RWPE2 (cell line): ENCODE measurements at places on chromosomes 2 and 18.

GRCh38 chr18:37659906-37660305 lies 94.3 kb upstream of the CELF4 start:
- no peak for DNase-seq

DNA sequence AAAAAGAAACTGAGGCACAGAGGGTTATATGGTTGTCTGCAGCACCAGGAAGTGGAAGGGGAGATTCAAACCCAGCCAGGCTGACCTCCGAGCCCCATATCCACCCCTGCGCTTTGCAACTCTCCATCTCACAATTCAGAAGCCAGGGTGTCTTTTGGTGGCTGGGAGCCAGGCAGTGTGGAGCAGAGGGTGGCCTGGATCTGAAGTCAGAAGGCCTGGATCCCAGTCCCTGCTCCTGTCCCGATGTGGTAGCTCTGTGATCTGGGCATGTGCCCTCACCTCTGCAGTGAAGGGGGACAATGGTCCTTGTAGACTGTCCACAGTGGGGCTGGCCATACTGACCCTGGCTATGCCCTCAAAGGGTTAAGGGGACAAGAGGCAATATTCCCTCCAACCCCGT lies 57.0 kb downstream of the CIB4 start:
- DNase-seq, result no peak

GRCh38 chr2:215418064-215418963 lies 17.6 kb downstream of the FN1 start:
- DNase-seq, result no peak

DNA sequence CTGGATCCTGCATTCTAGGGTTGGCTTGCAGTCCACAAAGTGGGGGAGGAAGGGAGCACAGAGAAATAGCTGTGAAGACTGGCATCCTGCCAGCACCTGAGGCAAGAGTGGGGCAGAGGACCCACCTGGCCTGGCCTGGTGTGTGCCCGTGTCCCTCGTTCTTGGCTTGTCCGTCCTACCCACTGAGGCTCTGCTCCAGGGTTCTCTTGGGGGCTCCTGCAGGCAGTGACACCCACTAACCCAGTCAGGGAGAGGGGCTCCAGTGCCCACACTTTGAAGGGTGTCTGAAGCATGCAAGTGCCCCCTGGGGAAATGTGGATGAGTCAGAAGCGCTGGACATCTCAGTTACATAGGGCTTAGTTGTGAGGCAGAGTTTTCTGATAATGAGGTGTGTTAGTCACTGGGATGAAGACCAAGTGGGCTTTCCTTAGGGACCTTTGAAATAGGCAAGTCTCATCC lies 79.4 kb downstream of the SLC4A3 start:
- DNase-seq, result no peak

GRCh38 chr18:6543330-6543908 lies 128.7 kb upstream of the L3MBTL4 start:
- no peak for DNase-seq

GRCh38 chr2:231785822-231786176 lies 446 bp upstream of the COPS7B start:
- DNase-seq, result no peak

GRCh38 chr2:233053928-233054784 lies 6.0 kb upstream of the INPP5D start:
- no peak for DNase-seq

DNA sequence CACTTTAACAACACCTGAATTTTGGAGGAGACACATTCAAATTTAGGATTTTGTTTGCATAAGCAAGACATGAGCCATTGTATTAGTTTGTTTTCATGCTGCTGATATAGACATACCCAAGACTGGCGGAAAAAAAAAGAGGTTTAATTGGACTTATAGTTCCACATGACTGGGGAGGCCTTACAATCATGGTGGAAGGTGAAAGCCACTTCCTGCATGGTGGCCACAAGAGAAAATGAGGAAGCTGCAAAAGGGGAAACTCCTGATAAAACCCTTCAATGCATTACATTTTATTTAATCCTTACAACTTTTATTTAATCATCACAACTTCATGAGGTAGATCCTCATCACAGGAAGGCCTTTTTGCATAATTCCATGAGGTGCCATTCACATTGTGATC lies 242.0 kb upstream of the STON1 start:
- DNase-seq, result no peak

- no peak for DNase-seq
Observed at GRCh38 chr2:10161961-10162441, 39.5 kb downstream of the RRM2 start.

DNA sequence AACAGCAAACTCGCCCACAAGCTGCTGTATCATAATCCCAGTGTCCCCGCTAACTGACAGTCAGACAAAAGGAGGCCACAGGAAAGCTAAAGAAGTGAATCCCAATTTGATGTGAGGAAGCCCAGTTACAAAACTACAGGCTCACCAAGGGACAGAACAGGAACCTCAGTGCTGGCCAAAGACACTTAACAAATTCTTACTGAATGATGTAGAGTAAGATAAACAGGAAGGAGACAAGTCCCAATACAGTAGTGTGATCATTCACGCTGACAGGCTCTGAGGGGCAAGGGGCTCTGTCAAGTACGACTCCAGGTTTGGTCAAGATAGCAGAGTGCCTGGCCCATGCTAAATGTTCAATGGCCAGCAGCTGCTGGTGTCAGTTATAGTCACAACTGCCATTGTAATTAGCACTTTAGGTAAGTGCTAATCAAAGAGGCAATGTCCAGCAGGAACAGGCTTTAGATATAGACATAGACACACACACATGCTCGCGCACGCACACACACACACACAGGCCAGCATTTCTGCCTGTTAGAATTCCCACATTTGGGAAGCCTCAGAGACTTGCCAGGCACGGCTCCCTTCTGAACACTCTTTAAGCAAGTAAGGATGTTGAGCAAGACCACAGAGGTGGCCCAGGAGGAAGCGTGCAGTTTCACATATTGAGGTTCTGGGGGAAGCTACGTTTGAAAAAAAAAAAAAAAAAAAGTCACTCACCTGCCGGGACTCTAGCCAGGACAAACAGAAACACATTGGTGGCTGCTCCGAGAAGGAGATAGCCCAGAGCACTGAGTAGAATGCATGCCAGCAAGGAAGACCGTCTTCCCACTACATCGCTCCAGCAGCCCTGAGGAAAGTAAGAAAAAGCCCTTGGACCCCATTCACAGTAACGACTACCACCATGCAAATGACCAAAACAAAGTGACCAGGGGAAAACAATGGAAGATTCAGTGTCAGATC lies 35.4 kb upstream of the TMEM182 start:
- no peak for DNase-seq

DNA sequence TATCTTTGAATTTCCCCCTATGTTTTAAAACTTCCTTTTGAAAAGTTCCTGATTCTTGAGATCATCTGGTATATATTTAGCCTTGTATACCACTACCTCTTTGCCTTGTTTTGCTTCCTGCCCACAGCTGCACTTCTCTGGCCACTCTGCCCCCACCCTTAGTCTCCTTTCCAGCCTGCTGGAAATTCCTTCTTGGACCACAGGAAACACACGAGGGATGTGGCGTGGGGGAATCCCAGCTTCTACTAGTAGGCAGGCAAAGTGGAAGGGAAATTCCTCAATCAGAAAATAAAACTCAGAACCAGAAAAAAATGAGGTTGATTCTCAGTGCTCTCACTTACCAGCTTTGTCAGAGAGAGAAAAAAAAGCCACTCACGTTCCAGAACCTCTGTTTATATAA lies 13.4 kb downstream of the IL18RAP start:
- no peak for DNase-seq

DNA sequence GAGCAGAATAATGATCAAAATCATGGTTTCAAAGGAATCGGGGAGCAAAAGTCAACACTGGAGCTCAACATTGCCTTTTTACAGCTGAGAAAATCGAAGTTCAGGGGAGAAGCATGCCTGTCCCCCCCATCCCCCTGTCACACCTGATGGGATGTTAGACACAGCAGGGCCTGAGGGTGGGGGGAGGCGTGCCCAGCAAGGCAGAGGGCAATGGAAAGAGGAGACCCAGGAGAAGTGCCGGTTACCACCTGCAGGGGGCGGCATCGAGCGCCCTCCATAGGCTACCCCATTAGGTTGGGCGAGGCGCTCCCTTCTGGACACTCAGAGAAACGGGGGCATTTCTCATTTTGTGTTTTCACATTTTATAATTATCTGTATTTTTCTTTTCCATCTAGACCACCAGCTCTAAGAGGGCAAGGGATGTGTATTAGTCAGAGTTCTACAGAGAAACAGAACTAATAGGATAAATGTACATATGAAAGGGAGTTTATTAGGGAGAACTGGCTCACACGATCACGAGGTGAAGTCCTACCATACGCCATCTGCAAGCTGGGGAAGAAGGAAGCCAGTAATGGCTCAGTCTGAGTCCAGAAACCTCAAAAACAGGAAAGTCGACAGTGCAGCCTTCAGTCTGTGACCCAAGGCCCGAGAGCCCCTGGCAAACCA lies 271.3 kb downstream of the LRATD1 start:
- DNase-seq, result no peak

DNA sequence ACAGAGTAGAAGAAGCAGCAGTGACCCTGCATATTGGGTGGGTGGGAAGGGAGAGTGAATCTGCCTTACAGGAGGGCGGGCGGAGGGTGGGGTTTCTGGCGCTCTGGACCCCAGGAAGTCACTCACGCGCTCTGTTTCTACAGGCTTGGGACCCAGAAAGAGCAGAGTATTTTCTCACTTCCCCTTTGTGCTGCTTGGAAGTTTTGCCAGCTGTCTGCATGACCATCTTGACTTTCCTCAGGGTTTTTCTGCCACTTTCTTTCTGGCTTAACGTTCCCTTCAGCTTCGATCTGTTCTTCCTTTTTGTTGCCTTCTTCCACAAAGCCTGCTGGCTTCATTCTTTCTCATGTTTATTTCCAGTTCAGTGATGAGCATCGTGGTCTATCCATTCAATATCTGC lies 383.1 kb downstream of the GALR1 start:
- no peak for DNase-seq

DNA sequence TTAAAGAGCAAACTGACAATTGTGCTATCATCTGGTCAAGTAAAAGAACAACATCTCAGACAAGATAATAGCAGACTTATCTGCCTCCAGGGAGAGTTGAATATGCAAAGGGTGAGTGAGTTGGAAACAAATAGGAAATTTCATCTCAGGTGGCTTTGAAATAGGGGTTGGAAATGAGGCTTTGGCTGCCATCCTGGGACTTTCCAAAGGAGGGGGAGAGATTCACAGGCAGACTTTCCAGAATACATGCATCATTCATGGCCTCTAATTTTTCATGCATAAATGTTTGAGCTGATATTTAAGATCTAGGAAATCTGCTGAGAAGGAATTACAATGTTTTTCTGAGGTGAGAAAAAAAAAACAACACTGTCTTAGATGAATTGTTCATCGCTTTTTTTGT lies 300.5 kb downstream of the ALK start:
- no peak for DNase-seq

GRCh38 chr18:8348051-8348720 lies 261.1 kb upstream of the RAB12 start:
- DNase-seq, result no peak

GRCh38 chr18:35042389-35043071 lies 1.3 kb downstream of the MAPRE2 start:
- no peak for DNase-seq

DNA sequence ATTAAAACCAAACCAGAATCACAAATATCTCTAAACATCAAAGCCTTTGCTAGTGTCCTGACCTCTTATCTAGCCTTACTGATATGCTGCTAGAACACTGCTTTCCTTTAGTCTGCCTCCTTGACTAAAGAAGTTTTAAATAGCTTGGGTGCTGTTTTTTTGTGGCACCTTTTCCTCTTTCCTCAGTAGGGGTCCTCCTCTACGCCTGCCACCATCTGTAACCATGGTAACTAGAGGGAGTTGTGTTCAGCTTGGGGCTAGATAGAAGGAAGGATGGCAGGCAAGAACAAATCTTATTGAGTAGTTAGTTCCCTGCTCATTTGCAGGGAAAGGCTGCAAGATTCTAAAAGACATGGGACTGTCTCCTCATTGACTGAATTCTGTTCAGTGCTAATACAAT lies 86.0 kb downstream of the TAF4B start:
- no peak for DNase-seq

DNA sequence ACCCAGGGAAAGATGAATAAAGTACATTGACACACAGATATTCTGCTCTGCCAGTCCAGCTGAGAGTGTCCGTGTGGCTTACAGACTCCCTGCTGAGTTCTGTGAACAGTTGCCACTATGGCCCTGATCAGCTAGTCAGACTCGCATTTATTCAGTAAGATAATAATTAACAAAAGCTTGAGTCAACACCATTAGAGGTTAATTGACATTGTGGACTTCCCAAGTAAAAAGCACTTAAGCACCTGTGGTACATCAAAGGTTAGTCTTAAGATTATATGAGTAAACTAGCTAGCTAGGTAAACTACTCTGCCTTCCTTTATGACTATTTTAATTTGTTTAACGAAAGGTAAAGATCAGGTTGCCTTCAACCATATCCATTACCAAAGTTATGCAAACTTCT lies 33.7 kb downstream of the ANKRD30B start:
- no peak for DNase-seq

DNA sequence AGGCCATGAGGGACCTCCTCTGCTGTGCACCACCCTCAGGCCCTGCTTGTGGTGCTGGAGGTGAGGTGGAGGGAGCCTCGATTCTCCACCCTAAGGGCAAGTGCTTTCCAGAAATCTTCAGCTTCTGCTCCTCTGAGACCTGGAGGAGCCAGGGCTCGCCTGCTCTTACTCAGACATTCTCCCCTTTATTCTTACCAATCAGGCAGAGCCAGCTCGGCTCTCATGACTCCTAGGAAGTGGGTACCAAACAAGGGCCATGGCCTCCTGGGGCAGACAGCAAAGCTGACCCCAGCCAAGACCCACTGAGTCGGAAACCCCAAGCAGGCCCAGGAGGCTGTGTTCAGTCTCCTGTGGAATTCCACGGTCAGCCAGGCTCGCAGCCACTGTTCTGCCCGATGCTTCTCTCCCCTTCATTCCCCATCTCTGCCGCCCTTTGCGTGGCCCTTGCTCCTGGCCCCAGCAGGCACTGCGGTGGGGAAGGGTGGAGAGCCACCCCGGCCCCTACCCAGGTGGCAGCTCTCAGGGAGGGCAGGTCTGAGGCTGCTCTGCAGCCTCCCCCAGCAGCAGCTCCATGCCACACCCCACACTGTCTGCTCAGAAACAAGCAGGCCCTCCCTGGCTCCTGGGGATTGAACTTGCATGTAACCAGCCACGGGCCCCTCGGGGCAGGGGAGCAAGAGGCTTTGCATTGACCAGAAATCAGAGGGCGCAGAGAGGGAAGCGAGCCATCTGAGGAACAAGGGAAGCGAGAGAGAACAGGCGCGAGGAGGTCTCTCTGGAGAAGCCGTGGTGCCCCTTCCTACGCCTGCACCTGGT lies 24.0 kb downstream of the HS1BP3 start:
- DNase-seq, result peak; percentile 47

- no peak for DNase-seq
Observed at GRCh38 chr2:213834331-213834730, 550.1 kb downstream of the SPAG16 start.

DNA sequence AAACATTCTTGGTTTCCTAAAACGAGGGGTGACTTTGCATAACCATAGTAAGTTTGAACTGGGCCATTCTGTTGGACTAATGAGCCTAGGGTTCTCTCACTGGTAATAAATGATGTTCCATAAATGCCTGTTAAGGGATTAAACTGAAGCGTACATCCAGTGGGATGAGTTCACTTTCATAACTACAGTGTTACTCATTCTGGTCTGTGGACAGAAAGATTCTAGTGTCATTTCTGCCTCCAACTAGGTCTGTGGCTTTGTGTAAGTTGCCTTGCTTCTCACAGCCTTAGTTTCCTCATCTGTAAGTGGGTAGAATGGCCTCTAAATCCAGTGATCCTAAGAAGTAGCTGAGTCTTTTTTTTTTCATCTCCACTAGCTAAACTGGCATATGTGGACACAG lies 1860.6 kb upstream of the PIK3C3 start:
- DNase-seq, result no peak

- DNase-seq, result no peak
Observed at GRCh38 chr2:106868275-106868674, 17.7 kb downstream of the ST6GAL2 start.
